Suppressor macrophage treated with lipopolysaccharide for 1 hour (primary cell): ENCODE measurements at places on chromosomes 1 and 21.

DNA sequence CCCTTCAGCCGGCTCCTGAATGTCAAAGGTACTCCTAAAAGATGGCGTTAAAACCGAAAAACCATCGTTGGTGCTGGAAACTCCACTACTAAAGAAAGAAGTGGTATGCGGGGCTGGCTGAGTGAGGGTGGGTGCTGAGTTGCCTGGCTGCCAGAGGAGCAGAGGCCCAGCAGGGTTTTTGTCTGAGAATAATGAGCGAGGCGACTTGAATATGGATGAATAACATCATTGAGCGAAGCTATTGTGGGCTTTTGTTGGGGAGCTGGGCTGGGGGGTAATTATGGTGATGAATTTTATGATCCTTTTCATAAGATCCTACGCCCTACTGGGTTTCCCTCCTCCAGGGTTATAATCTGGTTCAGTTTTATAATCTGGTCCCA is 2.0 kb downstream of the PDPN start:
- DNase-seq, result no peak

GRCh38 chr1:41093826-41094225 is 72.3 kb upstream of the SLFNL1 start:
- no peak for DNase-seq

DNA sequence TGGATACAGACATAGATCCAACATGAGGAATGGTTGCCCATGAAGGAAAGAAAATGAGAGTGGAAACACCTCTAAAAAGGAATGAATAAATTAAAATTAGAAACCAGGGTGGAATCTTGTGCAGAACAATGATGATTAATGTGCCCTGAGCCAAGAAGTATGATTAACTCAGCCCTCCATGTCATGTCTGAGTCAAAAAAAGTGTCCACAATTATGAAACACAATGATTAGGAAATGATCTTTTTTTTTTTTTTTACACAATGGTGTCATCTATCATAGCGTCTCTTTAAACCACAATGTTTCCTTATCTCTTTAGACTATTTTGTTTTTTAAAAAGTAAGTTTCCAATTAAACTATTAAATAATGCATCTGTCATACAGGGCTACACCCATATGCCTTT is 78.9 kb upstream of the RAB4A start:
- peak; percentile 68 for DNase-seq

- no peak for DNase-seq
Measured at GRCh38 chr1:89761901-89762300, 58.9 kb upstream of the LRRC8D start.

- DNase-seq, result no peak
Measured at GRCh38 chr1:84267476-84267875, 34.0 kb upstream of the SAMD13 start.

GRCh38 chr1:10714337-10715114 is 81.9 kb downstream of the CASZ1 start:
- no peak for DNase-seq

DNA sequence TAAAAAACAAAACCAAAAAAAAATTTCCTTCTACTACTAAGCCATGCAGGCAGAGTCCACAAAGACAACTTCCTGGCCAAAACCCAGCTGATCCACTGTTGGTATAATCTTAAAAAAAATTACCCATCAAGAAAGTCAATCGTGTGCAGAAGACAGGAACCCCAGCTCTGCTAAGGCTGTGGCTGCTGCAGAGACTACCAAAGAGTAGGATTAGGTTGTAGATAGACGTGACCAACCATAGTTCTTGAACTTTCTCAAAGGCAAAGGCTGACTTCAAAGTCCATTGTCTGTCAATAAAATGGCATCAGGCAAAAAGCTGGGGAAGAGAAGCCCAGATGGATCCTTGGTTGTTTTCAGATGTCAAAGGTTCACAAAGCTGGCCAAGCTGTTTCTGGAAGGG is 3.4 kb downstream of the PSMB4 start:
- no peak for DNase-seq

- DNase-seq, result peak; percentile 78
Measured at GRCh38 chr1:52057255-52057654, 1.2 kb downstream of the BTF3L4 start.
